Endothelial cell of umbilical vein (primary cell): ENCODE measurements at places on chromosomes 11 and 22. TPM values are rescaled to one million over a fixed set of nuclear protein-coding genes. Genes with fewer than 3 reads are reported as not detected.

GRAMD4 gene
- polyA plus RNA-seq: 5.9 and 7.1 TPM in 2 replicates

KRTAP5-2 gene
- polyA plus RNA-seq: not detected in 2 replicates

SHANK3 gene
- polyA plus RNA-seq: 26.1 and 29.7 TPM in 2 replicates

PRR33 gene
- not detected in 2 replicates for polyA plus RNA-seq

TRIM48 gene
- polyA plus RNA-seq: not detected in 2 replicates

FGF3 gene
- polyA plus RNA-seq: not detected in 2 replicates

MS4A12 gene
- not detected in 2 replicates for polyA plus RNA-seq

SYCE3 gene
- not detected in 2 replicates for polyA plus RNA-seq

ATP6V1E1 gene
- polyA plus RNA-seq: 95.2 and 95.9 TPM in 2 replicates

HBG2 gene
- polyA plus RNA-seq: 1.2 TPM in 1 of 2 replicates, not detected in the other

UPK3A gene
- polyA plus RNA-seq: not detected in 2 replicates

MTFP1 gene
- polyA plus RNA-seq: 41.9 and 55.4 TPM in 2 replicates

OR10A5 gene
- polyA plus RNA-seq: not detected in 2 replicates

CNIH2 gene
- 0.46 and 0.91 TPM in 2 replicates for polyA plus RNA-seq

BIRC3 gene
- polyA plus RNA-seq: 0.28 and 0.37 TPM in 2 replicates

LRRC4C gene
- polyA plus RNA-seq: not detected in 2 replicates

IL10RA gene
- 0.04 and 0.11 TPM in 2 replicates for polyA plus RNA-seq

TOLLIP gene
- 64.8 and 107 TPM in 2 replicates for polyA plus RNA-seq

CRYBB3 gene
- polyA plus RNA-seq: 0.54 and 0.59 TPM in 2 replicates

PRSS23 gene
- 146 and 161 TPM in 2 replicates for polyA plus RNA-seq

OR51B2 gene
- not detected in 2 replicates for polyA plus RNA-seq

TRIM49 gene
- polyA plus RNA-seq: not detected in 2 replicates

HORMAD2 gene
- polyA plus RNA-seq: not detected in 2 replicates

CARD16 gene
- 22.3 and 26.8 TPM in 2 replicates for polyA plus RNA-seq

KDM4D gene
- 1.3 and 1.4 TPM in 2 replicates for polyA plus RNA-seq

OR1S2 gene
- not detected in 2 replicates for polyA plus RNA-seq

RAC2 gene
- polyA plus RNA-seq: 181 and 196 TPM in 2 replicates

SPTBN2 gene
- 3.8 and 3.9 TPM in 2 replicates for polyA plus RNA-seq

OR52A1 gene
- polyA plus RNA-seq: not detected in 2 replicates

C22orf31 gene
- polyA plus RNA-seq: not detected in 2 replicates

CTSW gene
- not detected in 2 replicates for polyA plus RNA-seq

MMP27 gene
- polyA plus RNA-seq: not detected in 2 replicates

LMNTD2 gene
- polyA plus RNA-seq: 2.6 and 3.9 TPM in 2 replicates

OR56A3 gene
- not detected in 2 replicates for polyA plus RNA-seq

MUC6 gene
- not detected in 2 replicates for polyA plus RNA-seq

ZNF215 gene
- 0.86 and 1.2 TPM in 2 replicates for polyA plus RNA-seq

OR6T1 gene
- not detected in 2 replicates for polyA plus RNA-seq

POGLUT3 gene
- polyA plus RNA-seq: 10.8 and 14.3 TPM in 2 replicates

LAYN gene
- polyA plus RNA-seq: 0.43 and 0.92 TPM in 2 replicates

VSIG10L2 gene
- polyA plus RNA-seq: not detected in 2 replicates

ME3 gene
- polyA plus RNA-seq: 30.4 and 36.8 TPM in 2 replicates

TOM1 gene
- polyA plus RNA-seq: 74.4 and 74.6 TPM in 2 replicates

KIF18A gene
- polyA plus RNA-seq: 2.2 and 2.5 TPM in 2 replicates

ELP4 gene
- 8.1 and 11.6 TPM in 2 replicates for polyA plus RNA-seq

TPH1 gene
- polyA plus RNA-seq: 0.05 and 0.07 TPM in 2 replicates

RGL4 gene
- not detected in 2 replicates for polyA plus RNA-seq

TREH gene
- polyA plus RNA-seq: not detected in 2 replicates

APOL6 gene
- polyA plus RNA-seq: 0.33 TPM in 2 replicates

PEX16 gene
- 32.2 and 36.8 TPM in 2 replicates for polyA plus RNA-seq

NAP1L4 gene
- polyA plus RNA-seq: 68.0 and 100.0 TPM in 2 replicates

PAFAH1B2 gene
- 29.1 and 34.2 TPM in 2 replicates for polyA plus RNA-seq

MMP12 gene
- not detected in 2 replicates for polyA plus RNA-seq

MYBPC3 gene
- polyA plus RNA-seq: not detected in 2 replicates
